Cardiac septum (tissue), 1 donor: ENCODE measurements at places on chromosomes 6 and 20. TPM values are rescaled to one million over a fixed set of nuclear protein-coding genes. Genes with fewer than 3 reads are reported as not detected.

ADGRF4 gene
- total RNA-seq = not detected

COL21A1 gene
- total RNA-seq = 87.3 TPM

GOPC gene
- 27.5 TPM for total RNA-seq

FANCE gene
- total RNA-seq = 2.9 TPM

CDSN gene
- not detected for total RNA-seq

DNA sequence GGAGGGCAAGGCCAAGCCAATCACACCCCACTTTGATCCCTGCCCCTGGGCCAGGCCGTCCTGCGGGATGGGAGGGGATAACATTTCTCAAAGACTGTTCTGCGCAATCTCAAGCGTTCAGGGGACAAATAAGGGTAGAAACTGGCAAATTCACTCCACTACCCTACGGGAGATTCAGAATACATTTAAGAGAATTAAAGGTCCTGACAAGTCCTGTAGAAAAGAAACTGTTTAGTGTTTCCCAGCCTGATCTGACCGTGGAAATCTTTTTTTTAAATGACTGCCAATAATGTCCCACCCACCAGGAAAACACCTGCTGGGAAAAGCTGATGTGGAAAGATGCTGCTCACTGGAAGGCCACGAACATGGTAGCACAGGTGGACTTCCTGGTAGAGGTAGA lies 140.6 kb upstream of the RNF24 start:
- DNase-seq = no peak

DNA sequence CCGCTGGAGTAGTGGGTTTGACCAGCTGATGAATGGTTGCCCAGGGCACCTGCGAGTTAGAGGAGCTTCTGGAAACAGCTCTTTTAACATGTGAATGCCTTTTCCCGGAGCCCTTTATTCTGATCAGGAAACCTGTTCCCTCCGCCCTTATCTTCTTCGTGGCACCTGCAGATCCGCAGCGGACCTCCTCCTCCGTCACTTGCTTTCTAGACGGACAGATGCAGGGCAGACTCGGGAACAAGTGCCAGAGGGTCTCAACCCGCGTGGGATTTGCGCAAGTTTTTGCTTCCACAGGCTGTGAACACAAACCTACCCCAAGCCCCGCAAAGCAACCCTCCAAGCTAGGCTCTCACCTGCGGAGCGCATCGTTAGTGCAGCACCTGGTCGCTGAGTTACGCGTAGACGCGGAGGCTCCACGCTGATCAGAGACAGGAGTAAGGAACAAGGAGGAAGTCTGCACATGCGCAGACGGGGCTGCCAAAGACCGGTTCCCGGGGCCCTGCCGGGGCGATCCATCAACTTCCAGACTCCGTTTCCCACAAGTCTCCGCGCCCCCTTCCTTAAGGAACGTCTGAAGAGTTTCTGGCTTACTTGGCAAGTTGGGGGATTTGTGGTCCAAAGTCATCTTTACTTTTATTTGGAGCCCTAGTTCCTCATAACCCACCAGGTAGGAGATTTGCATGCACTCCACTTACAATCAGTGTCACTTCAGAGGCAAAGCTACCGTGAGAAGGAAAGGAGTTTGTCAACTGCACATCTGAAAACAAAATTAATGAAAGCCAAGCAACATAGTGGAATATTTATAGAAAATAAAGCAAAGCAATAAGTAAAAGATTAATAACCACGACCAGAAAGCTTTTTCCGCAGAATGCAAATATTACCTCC lies 52.7 kb upstream of the ELMO2 start:
- DNase-seq = no peak

DNA sequence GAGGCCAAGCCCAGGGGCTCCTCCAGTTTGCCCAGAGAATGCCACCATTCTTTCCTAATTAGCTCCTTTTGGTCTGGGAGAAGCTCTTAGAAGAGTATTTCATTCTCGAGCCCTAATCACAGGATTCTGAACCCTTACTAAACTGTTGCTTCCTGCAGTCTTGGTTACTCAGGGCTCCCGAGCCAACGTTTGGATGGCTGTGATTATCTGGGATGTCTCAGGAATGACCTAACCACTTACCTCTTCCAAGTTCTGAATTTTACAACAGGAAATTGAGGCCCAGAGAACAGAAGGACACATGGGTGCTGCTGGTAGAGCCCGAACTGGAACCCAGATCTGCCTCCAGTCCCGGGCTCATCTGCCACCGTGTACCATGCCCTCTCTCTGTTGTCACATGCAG lies 22.2 kb upstream of the PNPLA1 start:
- DNase-seq = no peak

DNA sequence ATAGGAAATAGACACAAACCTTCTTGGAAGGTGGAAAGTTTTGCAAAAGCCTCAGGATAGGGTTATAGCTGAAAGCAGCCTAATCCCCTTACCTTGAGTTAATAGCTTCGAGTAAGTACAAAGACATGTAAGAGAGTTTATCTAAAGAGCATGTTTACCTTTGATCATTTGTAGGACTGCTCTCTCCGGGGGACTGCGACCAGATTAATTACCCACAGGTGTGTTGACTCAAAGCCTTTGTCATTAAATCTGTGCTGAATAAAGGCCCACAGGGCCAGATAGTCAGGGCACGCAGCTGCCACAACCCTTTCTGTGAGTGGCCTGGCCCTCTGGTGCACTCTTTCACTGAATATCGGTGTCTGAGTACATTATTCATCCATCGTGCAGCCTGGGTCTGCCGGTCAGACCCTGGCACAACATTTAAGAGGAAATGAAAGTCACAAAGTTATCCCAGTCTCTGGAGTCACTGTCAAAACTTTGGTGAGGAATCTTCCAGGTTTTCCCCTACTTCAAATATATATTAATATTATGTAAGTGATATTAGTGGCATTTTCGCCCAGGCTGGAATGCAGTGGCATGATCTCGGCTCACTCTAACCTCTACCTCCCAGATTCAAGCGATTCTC lies 5.4 kb upstream of the MICA start:
- DNase-seq = no peak

- DNase-seq = no peak
Measured at GRCh38 chr6:169097381-169097959, 156.2 kb downstream of the THBS2 start.

DNA sequence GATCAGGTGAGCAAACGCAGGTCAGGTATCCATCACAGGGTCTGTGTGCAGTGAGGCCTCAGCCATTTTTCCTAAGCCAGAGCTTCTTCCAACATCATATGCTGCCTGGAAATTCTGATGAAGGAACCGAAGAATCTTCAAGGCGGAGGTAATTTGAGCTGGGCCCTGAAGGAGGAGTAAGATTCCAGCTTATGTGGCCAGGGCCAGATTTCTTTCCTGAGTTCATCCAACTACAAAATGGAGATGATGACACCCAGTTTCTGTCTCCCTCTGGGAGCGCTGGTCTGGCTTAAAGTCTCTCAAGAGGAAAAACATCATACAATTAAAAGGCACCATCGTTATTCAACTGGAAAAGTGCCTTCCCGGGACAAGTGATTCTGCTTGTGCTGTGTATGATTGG lies 6.9 kb upstream of the MANBAL start:
- no peak for DNase-seq

GRCh38 chr6:11648436-11648775 lies 110.9 kb downstream of the TMEM170B start:
- DNase-seq = no peak

DNA sequence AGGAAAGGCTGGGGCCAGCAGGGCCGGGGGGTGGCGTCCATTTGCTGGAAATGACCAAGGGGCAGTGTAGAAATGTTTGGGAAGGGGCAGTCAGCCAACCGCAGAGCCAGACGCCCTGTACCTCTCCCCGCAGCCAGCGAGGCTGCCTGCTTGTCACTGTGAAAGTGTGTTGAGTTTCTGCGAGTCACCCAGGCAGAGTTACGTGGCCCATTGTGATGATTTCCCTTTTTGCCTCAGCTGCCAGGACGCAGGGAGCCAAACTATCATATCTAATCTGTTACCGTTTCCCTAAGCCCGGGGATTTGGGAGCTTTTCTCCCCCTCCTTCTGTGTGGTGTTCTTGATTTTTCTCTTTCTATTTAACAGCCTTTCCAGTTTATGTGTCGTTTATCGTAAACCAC lies 67.9 kb upstream of the STX16 start:
- DNase-seq = peak; percentile 55

DNA sequence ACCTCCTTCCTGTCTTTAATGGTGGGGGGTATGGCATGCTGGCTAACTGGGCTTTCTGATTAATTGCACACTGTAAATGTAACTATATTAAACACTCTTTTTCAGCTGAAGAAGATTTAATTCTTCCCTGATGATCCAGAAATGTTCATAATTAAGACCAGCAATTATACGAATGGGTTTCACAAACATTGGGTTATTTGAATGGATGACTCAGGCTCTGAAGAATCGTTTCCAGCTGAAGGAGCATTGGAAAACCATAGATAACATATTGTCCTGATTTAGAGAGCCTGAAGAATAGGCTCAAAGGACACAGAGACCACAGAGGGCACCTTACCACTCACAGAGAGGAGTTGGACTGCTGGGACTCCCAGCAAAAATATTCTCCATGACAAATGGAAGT lies 130.7 kb upstream of the SSTR4 start:
- DNase-seq = no peak

DNA sequence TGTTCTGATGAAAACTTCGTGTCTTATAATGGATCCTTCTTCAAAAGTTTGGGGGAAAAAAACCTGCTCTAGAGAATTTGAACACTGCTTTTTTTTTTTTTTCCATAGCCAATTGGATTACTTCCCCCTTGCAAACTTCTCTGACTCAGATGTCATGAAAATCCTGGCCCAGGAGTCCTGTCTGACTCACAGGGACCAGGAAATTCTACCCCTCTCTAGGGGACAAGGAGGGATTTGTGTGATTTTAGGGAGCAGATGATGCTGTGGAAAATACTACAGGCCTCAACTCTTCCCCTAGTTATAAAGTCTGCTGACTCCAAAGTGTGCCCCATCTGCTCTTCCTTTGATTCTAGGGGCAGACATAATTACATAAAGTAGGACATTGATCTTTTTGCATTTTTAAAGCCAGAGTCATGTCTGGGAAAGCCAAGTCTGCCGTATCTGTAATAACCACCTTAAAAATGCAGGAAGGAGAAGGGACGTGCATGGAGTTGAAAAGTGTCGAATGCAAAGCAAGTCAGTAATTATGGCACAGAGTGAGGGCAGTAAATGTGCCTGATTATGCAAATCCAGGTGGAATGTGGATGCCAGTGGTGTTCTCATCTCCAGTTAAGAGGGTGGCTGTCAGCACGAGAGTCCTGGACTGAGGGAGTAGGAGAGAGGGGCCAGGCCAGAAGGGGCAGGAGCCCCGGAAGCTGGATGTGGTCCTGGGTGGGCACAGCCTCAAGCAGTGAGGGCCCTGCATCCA lies 144.3 kb upstream of the SULF2 start:
- DNase-seq = no peak

DNA sequence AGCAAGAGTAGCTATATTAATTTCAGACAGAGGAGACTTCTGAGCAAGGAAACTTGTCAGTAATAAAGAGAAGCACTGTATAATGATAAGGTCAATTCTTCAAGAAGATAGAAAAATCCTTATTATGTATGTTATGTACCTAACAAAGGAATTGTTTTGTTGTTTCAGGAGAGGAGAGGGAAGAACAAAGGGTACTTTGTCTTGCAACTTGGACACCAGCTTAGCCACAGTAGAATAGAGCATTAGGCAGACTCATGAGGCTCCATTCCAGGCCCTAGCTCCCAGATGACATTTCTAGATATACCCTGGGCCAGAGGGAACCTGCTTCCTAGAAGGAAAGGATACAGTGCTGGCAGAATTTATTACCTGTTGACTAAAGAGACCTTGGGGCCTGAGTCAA lies 6.5 kb upstream of the NUS1 start:
- no peak for DNase-seq

- DNase-seq = no peak
Measured at GRCh38 chr6:33723371-33724085, 12.0 kb upstream of the UQCC2 start.

DNA sequence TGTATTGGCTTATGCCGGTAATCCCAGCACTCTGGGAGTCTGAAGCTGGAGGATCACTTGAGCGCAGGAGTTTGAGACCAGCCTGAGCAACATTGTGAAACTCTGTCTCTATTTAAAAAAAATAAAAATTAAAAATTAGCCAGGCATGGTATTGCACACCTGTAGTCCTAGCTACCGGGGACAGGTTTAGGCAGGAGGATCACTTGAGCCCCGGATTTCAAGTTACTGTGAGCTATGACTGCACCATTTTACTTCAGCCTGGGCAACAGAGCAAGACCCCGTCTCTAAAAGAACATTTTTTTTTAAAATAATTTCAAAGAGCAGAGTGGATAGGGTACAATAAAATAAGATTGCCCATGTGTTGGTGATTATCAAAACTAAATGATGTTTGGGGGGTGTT lies 482.9 kb upstream of the SOX4 start:
- no peak for DNase-seq

DNA sequence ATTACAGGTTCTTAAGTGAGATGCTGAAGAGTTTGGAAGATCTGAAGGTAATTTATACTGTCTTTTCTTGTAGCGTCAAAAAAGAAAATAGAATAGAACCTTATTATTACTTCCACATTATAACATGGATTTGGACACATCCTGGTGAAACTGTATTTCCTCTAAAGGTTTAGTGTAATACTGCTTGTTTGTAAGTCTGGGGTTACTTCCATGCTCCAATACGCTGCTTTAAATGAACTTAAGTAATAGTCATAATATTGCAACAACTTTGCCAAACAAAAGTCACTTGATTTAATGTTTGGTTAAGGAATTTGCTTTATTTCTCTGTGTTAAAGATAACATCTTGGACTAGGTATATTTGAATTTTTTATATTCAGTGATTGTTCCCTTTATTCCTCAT lies 11.5 kb upstream of the SNRNP48 start:
- DNase-seq = no peak

DNA sequence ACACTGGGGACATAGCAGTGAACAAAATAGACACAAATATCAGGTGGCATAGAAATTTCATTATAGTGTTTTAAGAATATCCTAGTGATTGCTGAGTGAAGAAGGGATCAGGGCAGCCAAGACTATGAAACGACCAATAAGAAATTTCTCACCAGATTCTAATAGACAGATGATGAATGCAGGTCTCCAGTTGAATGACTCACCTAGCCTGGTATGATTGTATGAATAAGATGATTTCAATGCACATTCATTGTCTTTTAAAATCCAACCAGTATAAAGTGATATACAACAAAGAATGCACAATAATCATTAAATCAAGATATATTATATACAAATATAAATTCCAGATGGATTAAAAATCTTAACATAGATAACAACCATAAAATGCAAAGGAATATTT lies 124.5 kb upstream of the TENT5A start:
- DNase-seq = no peak
